ENCODE measurements at places on chromosomes 11 and 22.

GRCh38 chr11:34052608-34053160 lies 1.2 kb downstream of the CAPRIN1 start:
- no peak for DNase-seq

GRCh38 chr11:92793189-92793588 lies 176.3 kb upstream of the MTNR1B start:
- no peak for DNase-seq

DNA sequence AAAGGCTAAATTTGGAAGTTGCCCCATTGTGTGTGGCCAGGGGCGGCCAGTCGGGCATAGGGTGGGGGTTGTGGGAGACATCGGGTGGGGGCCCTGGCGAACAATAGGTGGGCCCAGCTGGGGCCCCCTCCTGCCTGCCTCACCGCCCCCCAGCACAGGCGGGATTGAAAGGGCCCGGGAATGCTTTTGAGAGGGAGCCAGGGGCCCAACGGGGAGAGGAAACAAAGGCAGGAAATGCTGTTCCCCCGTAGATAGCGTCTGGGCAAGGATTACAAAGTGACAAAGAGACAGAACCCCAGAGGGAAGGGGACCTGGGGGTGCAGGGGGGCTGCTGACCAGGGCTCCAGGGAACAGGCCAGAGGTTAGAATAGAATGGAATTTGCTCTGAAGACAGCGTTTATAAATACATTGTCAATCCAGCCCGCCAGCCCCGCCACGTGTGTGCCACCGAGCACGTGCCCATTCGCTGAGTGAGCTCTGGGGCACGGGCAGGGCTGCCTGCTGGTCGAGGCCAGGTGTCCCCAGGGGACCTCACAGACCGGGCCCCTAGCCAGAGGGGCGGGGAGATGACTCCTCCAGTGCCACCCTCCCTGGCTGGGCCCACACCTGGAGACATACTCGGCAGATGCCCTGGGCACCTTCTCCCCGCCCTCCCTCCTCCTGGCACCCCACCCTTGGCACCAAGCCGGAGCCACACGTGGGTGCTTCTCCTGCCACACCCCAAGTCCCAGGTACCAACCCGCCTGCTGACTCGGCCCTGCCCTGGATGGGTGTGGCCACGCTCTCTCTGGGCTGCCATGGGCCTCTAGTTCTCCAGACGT lies 9.7 kb downstream of the PDGFB start:
- DNase-seq, result no peak

DNA sequence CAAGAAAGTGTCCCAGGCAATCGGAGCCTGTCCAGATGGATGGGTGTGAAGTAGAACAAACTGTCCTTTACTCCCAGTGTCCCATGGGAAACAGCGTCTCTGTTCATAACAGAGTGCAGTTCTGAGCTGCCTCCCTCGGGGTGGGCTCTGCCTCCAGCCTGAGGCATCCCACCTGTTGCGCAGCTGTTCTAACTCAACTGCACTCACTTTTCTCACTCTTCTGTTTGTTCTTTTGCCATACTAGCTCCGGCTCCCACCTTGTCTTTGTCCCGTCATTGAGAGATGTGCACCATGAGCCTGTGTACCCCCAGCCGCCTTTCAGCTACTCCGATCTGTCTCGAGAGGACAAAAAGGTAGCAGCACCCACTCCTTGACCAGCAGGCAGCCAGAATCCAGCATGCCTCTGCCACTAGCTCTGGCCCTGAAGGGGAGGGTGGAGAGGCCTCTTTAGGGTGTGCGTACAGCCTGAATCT lies 20.7 kb upstream of the CDC42EP2 start:
- no peak for DNase-seq

DNA sequence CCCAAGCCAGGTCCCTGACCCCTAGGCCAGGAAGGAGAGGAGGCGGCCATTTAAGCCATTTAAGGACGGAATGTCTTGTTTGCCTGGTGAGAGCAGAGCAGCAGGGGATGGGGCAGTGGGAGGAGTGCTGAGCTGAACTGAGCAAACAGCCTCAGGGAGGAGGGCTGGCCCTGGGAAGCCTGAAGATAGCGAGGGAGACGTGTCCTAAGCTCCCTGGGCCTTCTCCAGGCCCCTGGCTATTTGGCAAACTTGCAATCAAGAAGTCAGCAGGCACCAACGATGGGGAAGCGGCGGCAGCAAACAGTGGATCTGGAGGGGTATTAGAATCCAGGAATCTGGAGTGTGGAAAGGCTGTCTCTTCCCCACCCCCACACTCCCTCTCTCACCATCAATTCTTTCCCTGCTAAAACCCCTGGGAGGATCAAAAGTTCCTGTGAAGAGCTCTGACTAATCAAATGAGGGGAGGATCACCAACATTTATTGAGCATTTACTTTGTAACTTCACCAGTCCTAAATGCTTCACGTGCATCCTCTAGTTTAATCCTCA lies 8.8 kb downstream of the BCL9L start:
- DNase-seq, result no peak

- DNase-seq, result no peak
Measured at GRCh38 chr11:6333095-6333494, 12.8 kb upstream of the CAVIN3 start.

GRCh38 chr11:90803366-90803765 lies 580.5 kb upstream of the CHORDC1 start:
- no peak for DNase-seq

- DNase-seq, result no peak
Measured at GRCh38 chr22:29023172-29023796, 38.3 kb downstream of the C22orf31 start.

DNA sequence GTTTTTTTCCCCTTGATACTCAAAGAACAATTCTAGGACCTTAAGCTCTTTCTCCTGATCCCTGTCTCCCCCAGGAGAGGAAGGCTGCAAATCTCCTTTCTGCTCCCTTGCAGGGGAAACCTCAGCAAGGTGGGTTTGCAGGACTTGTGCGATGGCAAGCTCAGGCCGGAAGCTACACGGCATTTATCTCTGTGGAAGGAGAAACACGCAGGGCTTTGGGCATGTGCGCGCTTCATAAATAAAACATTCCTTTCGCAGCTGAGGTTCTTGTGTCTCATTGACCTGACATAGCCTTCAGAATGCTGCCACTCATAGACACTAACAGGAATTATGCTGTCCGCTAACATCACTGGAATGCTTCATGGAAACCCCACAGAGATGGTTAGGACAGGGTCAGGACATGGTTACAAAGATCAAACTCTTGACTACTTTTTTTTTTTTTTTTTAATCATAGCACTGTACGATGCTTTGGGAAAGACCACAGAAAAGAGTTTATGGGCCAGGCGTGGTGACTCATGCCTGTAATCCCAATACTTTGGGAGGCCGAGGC lies 42.6 kb downstream of the SLN start:
- DNase-seq, result no peak

GRCh38 chr22:42931421-42932196 lies 74.5 kb upstream of the ARFGAP3 start:
- no peak for DNase-seq

DNA sequence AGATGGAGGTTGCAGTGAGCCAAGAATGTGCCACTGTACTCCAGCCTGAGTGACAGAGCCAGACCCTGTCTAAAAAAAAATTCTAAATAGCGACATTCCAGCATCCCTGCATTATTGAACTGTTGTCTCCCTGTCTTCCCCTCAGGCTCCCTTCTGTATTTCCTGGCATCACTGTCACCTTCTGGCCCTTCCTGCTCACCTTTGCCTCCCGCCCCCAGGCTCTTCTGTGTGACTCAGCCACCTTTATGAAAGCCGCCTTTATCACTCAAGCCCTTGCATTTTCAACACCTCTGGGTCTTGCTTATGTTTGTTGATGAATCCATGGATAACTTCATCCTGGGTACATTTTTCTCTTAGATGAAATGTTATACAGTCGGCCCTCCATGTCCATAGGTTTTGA lies 21.1 kb downstream of the UBASH3B start:
- DNase-seq, result no peak

DNA sequence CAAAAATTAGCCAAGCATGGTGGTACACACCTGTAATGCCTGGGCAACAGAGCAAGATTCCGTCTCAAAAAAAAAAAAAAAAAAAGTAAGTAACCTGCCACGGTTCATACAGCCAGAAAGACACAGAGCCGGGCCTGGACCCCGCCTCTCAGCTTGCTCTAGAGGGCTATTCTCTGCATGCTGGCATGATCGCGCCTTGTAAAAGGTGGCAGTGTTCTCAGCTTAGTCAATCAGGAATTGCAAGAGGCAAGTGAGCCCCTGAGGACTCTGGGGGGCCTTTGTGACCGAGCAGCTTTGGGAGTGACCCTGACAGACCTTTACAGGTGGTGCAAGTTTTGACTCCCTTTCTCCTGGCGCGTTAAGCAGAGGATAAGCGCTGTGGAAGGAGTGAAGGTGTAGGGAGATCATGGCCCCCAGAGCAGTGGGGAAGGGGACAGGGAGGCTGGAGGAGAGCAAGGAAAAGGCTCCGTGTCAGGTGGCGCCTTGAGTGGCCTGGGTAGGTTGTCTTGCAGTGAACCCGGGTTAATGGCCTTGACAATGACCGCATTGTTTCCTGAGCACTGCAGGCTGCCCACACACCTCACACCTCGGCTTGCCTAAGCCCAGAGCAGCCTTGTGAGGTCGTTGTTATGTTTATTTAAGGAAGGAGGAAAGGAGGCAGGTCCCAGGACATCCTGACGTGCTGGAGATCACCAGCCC lies 48.9 kb downstream of the CDPF1 start:
- no peak for DNase-seq

GRCh38 chr22:25651332-25652085 lies 87.0 kb downstream of the GRK3 start:
- DNase-seq, result no peak

DNA sequence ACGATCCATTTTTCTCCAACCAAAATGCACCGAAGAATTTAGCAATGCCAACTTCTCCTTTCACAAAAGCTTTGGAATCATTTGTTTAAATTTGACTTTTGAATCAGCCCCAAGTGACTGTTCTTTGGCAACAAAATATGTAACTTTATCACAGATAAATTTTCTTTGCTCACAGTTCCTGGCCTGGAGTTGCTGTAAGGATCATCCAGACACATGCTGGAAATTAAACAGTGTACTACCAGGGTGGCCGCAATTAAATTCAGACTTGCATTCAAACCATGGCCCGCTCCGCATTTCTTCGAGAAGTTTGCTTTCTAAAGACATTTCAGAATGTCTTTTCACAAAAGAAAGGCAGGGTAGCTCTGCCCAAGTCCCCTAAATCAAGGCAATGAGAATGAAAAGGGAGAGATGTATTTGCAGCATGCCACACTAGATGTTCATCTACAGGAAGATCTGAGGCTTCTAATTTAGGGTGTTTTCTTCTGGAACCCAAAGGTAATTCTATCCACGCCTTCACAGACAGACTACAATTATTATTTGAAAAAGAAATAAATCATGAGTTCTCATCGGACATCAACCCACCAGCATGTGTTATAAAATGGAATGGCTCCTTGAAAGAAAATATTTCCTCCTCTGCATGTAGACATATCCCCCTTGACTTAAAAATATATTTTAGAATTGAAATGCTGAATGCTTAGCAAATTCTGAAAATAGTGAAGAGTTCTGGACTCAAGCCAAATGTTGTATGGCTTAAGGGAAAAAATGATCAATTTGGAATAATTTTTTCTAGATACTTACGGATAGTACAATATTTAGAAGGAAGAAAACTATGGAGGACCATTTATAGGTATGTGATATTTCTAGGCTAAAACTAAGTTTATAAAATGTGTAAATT lies 189.7 kb upstream of the BLID start:
- no peak for DNase-seq

GRCh38 chr11:82315093-82315492 lies 418.6 kb downstream of the FAM181B start:
- DNase-seq, result no peak

DNA sequence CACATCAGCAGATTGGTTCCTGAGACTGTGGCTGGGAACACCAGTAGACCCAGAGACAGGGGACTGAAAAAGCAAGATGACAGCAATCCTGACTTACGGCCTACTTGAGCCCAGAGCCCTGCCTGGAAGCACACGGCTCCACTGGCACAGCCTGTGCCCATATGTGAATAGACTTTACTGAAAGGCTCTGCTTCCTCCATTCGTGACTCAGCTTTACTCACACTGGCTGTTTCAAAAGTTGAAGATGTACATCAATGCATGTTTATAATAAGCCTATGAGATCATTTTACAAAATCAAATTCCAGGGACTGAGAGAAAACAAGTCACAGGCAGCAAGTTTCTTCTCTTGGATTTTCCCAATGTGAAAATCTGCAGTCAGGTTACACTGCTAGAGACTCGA lies 134.6 kb upstream of the TEAD1 start:
- DNase-seq, result peak; percentile 92

DNA sequence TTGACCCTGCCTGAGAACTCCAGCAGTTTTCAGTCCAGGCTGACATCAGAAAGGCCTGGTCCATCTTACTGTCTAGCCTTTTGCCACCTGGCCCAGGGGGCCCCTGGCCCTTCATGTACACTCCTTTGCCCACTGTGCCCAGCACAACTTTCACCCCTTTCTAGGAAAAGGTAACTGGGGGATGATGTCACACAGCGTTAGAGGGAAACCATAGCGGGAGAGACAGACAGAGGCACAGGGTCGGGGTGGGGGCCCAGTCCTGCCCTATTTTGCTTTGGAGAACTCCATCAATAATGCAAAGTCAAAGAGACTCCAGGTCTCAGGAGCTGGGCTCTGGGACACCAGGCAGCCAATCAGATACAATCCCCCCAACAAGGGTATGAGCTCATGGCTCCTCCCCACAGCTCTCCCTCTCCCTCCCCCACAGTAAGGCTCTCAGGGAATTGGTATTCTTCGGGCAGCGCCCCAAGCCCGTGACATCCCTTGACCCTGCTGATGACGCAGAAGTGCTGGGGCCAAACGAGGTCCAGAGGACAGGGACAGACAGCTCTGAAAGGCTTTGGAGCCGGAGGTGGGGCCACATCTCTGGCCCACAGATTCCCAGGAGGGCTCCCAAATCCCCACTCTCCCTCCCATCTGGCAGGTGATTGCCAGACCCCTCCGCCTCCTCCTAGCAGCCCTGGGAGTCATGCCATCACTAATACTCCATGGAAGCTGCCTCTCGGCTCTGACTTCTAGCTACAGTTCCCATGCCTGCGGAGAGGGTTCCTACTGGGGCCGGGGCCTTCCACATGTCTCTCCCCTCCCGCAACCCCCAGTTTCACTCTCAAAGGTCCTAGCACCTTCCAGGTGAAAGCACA lies 5.9 kb downstream of the USP2 start:
- DNase-seq, result no peak

GRCh38 chr11:4626207-4627099 lies 10.8 kb upstream of the OR51D1 start:
- DNase-seq, result peak; percentile 56

GRCh38 chr11:122230385-122230755 lies 114.4 kb upstream of the BLID start:
- DNase-seq, result no peak

Measured in HS-5 (cell line).